ENCODE measurements at places on chromosomes 7 and 10.

DNA sequence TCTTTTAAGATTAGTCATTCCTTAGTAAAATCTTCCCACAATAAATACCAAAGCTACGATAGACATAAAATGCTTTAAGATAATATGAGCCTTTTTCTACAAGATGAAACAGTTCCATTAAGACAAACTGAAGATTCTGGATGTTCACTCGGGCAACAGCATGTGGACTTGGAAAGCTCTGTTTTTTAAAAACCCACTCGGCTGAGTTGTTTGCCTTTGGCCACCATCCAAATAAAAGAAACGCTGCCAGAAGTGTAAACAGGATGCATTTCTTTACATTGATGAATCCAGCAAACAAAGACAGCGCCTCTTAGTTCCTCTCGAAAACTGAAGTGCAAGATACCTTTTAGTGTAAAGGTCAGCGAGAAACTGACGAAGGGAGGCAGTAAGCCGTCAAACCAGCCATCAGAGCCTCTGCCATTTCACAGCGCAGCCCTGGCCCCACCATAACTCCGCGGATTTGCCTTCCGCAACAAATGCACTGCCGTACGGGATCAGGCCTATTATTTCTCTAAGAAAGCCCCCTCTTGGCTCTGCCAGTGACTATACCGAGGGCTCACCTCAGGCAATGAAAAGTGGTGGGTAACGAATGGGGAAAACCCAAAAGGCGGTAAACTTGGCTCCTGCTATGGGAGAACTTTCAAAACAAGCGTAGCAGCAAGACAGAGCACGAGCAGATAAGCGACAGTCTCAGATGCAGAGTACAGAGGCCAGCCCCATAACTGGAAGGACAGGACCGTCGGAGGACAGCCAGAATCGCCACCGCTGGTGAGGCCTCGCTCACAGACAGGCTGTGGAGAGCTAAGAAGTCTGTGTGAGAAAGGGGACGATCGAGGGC, 41.4 kb downstream of the GNA12 start:
- no peak for DNase-seq

DNA sequence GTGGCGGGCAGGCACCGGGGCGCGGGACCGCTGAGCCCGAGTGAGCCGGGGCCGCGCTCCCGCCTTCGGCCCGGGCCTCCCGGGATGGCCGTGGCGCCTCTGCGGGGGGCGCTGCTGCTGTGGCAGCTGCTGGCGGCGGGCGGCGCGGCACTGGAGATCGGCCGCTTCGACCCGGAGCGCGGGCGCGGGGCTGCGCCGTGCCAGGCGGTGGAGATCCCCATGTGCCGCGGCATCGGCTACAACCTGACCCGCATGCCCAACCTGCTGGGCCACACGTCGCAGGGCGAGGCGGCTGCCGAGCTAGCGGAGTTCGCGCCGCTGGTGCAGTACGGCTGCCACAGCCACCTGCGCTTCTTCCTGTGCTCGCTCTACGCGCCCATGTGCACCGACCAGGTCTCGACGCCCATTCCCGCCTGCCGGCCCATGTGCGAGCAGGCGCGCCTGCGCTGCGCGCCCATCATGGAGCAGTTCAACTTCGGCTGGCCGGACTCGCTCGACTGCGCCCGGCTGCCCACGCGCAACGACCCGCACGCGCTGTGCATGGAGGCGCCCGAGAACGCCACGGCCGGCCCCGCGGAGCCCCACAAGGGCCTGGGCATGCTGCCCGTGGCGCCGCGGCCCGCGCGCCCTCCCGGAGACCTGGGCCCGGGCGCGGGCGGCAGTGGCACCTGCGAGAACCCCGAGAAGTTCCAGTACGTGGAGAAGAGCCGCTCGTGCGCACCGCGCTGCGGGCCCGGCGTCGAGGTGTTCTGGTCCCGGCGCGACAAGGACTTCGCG, 534 bp downstream of the FZD9 start:
- DNase-seq, result no peak

DNA sequence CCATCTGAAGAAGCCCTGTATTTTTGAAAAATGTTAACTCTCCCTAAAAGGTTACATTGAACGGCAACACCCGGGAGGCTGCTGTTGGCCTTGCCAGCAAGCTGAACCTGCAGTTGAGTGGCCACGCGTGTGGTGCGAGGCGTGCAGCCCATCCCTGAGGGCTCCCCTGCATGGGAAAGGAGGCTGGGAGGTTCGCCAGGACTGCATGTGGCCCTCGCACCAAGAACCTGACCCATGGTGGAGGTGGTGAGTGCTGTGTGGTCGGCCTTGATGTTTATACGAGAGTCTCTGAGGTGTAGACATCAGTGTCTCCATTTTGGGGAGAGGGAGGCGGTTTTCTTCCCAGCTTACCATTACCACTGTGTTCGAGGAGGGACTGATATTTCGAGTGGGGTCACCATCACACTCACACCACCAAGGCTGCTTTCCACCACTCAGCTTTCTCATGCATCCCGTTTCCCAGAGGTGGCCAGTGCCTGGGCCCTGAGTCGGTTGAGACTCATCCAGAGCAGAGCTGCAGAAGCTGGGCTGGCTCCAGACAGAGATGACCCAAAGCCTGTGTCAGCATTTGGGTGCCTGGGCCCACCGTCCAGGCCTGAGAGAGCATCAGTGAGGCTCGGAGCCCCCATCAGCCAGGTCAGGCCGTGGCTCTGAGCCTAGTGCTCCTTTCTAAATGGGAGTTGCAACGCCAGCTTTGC, 222.6 kb downstream of the EBF3 start:
- DNase-seq, result no peak

GRCh38 chr7:47715631-47716068, 133.7 kb upstream of the TNS3 start:
- DNase-seq, result no peak

All from HS-27A (cell line).